LHCN-M2 (cell line): ENCODE measurements at places on chromosomes 1 and 21.
A peak's percentile ranks its signal among the peaks of the same experiment; 100 is the strongest.

- DNase-seq = no peak
These were observed 316.3 kb downstream of the KCNH1 start for GRCh38 chr1:210817385-210818275.

GRCh38 chr1:151993734-151994496, at the start of gene S100A10:
S100A10 (minus strand) TSS chr1:151993859; CDS start chr1:151986230, 7,629 bp downstream.
- DNase-seq = peak; percentile 68

GRCh38 chr1:101004061-101004460, 21.5 kb downstream of the DPH5 start:
- peak; percentile 64 for DNase-seq

DNA sequence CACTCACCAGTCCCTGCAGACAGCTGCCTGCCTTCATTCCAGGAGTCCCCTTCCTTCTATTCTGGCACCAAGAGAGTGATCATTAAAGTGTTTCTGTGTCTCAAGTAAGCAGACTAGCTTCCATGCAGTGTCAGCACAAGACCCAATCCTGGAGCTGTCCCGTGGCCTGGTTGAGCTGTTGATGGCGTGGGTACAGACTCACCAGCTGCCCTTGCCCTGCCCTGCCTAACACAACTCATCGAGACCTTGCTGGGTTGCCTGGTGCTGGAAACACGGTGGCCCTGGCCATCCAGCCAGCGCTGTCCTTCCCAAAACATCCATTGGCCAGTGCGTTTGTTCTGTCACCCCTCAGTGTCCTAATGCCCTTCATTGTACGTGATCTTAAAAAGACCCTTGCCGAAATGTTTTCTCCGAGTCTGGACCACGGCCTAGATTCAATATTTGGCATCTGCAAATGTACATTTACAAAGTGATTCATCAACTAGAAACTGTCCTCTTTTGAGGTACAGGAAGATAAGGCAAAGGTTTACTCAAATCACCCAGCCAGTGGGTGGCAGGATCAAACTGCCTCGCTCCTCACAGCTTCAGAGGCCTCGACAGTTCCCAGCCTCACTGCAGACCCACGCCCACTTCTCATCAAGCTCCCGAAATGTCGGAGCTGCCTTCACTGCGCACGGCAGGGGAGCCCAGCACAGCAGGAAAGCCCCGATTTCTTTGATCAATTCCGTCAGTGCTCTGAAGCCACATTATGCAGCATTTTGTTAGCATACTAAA, 494.2 kb downstream of the KIF26B start:
- DNase-seq = no peak

- DNase-seq = no peak
These were observed 69.8 kb downstream of the COQ8A start for GRCh38 chr1:227009937-227010336.

GRCh38 chr21:14273736-14274538, 58.0 kb downstream of the RBM11 start:
- no peak for DNase-seq

DNA sequence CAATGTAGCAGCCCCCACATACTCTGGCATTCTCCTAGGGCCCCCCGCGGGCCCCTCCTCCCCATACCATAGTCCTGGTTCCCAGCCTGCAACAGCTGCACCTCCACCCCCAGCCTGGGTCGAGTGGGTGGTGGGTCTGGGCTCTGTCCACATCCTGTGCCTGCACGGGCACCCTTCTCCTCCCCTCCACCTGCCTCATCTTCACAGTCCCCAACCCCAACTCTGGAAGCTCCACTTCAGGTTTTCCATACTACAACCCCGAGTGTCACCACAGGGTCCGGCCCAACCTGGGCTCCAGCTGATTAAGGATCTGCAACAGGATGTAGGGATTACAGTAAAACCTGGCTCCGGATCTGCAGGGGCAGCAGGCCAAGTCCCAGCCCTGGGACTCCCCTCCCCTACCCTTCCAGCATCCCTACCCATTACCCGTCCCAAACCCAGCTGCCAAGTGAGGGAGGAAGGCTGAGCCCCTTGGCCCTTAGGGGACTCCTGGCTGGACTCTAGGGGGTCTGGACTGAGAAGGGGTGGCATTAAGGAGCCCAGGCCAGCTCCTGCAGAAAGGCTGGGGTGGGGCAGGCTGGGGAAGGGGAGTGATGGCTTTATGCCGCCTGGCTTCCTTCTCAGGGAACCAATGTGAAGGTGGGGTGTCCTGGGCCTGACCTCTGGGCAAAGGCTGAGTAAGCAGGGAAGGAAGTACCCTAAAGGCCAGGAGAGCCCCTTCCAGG, 116.8 kb downstream of the CASZ1 start:
- peak; percentile 45 for DNase-seq

DNA sequence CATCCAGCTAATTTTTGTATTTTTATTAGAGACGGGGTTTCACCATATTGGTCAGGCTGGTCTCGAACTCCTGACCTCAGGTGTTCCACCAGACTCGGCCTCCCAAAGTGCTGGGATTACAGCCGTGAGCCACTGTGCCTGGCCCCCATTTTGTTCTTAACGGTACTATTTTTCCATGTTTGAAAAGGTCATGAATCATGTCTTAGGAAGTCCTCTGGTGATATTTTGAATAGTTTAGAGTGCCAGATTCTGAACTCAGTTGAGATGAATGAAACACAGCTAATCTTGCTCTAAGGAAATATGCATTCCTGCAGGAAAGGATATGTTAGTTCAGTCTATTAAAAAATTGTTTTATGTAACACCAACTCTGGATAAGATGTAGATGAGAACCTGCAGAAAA, 62.6 kb upstream of the ATP2B4 start:
- DNase-seq = no peak

DNA sequence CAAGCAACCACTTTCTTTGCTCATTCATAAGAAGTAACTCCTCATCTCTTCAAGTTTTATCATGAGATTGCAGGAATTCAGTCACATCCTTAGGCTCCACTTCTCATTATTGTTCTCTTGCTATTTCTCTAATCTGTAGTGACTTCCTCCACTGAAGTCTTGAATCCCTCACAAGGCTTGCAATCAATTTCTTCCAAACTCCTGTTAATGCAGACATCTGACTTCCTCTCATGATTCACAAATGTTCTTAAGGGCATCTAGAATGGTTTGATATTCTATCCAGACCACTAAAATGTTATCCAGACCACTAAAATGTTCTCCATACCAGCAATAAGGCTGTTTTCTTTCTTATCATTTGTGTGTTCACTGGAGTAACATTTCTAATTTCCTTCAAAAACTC, 528.1 kb downstream of the DPYD start:
- peak; percentile 14 for DNase-seq

DNA sequence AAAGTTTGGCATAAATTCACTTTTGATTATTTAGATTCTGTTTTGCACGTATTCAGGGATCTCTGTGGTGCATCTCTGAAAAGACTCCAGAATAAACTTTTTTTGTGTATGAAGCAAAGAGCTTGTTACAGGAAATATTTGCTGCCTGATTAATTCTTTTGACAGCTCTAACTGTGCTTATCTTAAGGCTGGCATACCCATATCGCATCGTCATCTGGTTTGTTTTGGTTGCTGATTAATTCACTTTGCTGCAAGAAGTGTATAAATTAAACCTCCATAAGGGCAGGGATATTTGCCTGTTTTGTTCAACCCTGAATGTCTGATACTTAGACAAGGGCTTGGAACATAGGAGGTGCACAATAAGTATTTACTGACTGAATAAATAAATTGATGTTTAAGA, 17.5 kb upstream of the DUSP10 start:
- DNase-seq = no peak

- DNase-seq = no peak
These were observed 101.0 kb downstream of the ELAVL4 start for GRCh38 chr1:50209749-50210148.

GRCh38 chr21:41630917-41631316, 123.0 kb upstream of the TMPRSS2 start:
- peak; percentile 41 for DNase-seq

DNA sequence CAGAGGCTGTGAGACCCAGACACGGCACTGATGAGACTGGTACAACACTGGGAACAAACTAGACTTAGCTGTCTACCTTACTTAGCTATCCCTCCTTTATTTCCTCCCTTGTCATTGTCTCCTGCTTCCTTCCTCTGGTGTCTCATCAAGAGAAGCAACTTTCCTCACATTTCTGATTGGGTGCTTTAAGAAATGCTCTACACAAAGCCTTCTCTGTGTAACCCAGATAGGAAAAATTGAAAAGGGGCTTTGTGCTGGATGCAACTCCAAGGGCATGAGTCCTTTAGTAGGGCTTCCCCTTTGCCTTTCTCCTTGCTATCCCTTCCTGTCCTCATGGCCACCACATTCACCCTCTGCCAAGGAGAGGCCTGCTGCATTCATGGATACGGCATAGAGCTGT, 274.5 kb downstream of the VAV3 start:
- no peak for DNase-seq

GRCh38 chr21:16069178-16070112, 339.7 kb downstream of the USP25 start:
- no peak for DNase-seq

- DNase-seq = no peak
These were observed 5.5 kb downstream of the KIF26B start for GRCh38 chr1:245160288-245160687.

GRCh38 chr1:117796226-117796625, 133.2 kb downstream of the GDAP2 start:
- no peak for DNase-seq

GRCh38 chr1:46137916-46138315, 5.5 kb upstream of the PIK3R3 start:
- peak; percentile 68 for DNase-seq

DNA sequence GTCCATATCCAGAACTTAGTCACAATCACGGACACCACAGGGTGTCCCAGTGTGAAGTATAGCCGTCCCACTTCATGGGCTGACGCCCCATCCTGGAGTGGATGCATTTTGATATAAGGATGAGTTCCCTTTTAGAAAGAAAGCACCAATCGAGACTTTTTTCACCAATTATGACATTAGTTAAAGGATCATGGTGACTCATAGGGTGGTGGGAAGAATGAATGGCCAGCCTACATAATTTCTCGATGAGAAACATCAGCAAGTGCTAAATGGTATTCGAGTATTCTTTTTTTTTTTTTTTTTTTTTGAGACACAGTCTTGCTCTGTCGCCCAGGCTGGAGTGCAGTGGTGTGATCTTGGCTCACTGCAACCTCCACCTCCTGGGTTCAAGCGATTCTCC, 38.5 kb upstream of the USP1 start:
- peak; percentile 77 for DNase-seq

DNA sequence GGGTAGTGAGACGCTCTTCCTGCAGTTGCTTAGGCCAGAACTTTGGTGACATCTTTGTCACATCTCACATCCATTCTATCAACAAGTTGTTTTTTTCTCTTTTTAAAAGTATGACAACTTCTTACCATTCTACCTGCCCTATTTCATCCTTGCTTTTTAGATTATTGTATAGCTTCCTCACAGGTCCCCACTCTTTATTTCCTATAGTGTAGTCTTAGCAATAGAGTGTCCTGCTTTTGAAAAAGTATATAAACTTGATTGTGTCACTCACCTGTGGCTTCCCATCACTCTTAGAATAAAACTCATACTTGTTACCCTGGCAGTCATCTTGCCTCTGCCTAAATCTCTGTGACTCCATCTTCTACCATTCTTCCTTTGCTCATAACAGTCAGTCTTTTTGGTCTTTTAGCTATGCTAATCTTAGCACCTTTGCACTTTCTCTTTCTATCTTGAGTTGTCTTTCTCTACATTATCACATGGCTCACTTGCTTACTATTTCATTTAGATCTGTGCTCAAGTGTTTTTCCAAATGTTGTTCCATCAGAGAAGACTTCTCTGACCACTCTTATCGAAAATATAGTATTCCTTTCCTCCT, 9.5 kb downstream of the CDC73 start:
- DNase-seq = no peak

DNA sequence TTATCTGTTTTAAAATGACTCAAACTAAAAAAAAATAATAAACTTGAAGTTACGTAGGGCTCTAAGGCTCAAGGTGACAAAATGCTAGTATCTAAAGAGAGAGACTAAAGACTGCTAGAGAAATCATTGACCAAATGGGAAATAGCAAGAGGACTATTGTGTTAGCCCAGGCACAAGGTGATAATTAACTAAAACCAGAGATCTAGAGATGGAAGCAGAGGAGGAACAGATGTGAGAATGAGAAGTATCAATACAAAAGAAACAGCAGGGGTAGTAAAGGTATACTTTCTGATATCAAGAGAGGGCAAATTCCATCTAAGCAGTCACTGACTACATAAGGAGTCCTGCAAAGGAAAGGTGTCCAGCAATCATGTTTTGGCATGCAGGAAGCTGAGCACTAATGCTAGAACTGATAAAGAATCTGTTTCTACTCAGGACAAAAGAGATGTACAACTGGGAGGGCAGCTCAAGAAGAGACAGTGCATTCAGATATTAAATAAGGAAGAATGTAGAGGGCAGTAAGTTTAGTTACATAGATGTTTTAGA, 100.2 kb upstream of the GNG4 start:
- DNase-seq = no peak

- DNase-seq = no peak
These were observed 6.8 kb downstream of the RGS5 start for GRCh38 chr1:163195728-163196448.

DNA sequence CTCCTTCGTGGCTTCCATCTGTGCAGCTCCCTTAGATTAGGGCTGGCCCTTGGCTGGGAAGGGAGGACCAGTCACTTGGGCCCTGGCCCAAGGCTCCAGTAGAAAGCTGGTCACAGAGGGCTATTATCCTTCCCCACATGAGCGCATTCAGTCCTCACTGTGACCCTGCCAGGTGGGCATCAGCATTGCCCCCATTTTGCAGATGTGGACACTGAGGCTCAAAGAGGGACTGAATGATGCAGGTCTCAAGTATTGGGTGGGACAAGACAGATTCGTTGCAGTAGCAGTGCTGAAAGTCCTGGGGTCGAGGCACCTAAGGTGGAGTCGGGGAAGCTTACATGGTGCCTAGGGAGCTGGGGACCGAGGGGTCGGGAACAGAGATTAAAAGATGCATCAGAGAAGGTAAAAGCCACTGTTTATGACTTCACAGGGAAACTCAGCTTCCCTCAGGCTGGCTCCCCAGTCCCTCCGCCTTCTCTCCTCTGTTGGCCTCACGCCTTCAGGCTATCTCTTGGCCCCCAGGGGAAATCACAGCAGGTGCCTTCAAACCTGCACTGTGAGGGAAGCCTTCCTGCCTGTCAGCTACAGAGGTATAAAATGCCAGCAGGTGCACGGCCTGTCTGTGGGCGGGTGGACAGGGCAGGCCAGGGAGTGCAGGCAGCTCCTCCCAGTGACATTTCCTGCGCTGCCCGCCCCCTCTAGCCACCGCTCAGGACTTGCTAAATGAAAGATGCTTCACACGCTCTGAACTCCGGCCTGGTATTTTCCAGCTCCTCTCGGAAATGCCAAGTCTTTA, 178.4 kb downstream of the GRIK3 start:
- no peak for DNase-seq

GRCh38 chr1:172494166-172494565, 38.8 kb upstream of the SUCO start:
- no peak for DNase-seq

- no peak for DNase-seq
These were observed 233.5 kb downstream of the PLPP3 start for GRCh38 chr1:56345831-56346230.
